ENCODE measurements at places on chromosomes 3 and 15.

- DNase-seq, result no peak
Measured at GRCh38 chr3:125287248-125287647, 74.7 kb upstream of the SLC12A8 start.

DNA sequence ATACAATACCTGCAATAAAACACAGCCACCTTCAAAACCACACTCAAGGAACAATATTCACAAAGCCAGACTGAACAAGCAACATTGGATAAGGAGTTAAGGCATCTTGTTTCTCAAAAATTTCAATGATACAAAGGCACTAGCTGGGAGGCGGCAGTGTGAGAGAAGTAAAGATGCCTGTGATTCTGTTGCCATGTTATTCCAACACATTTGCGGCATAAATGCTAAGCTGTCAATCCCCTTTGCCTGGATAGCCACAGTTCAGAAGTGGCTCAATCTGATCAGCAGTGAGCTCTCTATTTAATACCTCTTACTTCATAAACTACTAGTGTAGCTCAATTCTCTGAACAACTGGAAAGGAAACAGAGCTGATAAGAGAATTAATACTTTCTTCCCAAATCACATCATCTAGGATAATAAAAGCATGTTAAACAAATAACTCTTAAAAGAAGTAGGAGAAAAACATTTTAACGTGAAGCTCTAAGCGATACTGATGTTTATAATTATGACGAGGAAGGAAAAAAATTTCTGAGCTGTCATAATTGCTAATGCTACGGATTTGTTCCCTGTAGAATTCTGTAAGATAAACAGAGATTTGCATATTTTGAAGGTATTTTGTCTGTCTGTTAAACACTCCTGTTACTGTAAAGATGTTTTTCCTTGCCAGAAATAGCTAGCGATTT, 358.4 kb downstream of the FOXP1 start:
- no peak for DNase-seq

- no peak for DNase-seq
Measured at GRCh38 chr3:53583161-53583690, 88.8 kb downstream of the CACNA1D start.

- DNase-seq, result no peak
Measured at GRCh38 chr15:68587769-68588385, 9.1 kb downstream of the CORO2B start.
